ENCODE measurements at places on chromosomes 6 and 20.

GRCh38 chr6:82348130-82348529, 15.5 kb upstream of the TPBG start:
- no peak for DNase-seq

- no peak for DNase-seq
These were observed 77.7 kb upstream of the SLC22A23 start for GRCh38 chr6:3534599-3534998.

- DNase-seq, result no peak
These were observed 286.9 kb upstream of the PTCHD4 start for GRCh38 chr6:48397887-48398286.

- no peak for DNase-seq
These were observed 85.5 kb downstream of the IMPG1 start for GRCh38 chr6:75986935-75987334.

- no peak for DNase-seq
These were observed 59.1 kb downstream of the AGPAT4 start for GRCh38 chr6:161214722-161215121.

DNA sequence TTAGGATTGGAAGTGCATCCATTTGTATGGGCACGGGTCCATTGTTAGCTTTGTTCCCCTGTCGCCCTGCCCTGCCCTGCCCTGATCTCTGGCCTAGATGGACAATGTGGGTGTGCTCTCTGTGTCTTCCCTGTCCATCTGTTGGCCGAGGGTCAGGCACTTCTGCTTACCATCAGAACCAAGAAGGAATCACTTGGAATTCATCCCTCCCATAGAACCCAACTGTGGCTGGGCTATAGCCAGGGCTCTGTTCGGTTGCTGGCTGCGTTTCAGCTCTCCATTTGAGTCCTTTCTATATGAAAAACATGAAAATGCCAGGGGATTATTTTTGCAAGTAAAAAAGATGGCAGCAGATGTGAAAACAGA, 26.6 kb upstream of the TULP4 start:
- no peak for DNase-seq

All from DMS79 (cell line).